ENCODE measurements at places on chromosomes 6 and 20. TPM values are rescaled to one million over a fixed set of nuclear protein-coding genes. Genes with fewer than 3 reads are reported as not detected.

DNA sequence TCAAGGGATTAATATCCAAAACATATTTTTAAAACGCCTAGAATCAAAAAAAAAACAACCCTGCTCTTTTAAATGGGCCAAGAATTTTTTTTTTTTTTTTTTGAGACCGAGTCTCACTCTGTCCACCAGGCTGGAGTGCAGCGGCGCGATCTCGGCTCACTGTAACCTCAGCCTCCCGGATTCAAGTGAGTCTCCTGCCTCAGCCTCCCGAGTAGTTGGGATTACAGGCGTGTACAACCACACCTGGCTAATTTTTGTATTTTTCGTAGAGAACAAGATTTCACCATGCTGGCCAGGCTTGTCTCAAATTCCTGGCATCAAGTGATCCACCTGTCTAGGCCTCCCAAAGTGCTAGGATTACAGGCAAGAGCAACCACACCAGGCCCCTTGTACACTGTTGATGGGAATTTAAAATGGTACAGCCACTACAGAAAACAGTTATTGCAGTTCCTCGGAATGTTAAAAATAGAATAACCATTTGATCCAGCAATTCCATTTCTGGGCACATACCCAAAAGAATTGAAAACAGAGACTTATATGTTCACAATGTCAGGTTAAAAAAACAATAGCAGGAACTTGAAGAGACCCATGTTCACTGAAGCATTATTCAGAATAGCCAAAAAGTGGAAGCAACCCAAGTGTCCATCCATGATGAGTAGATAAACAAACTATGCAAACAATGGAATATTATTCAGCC is 3.1 kb upstream of the MYL9 start:
- H3K27me3 ChIP-seq, result no peaks in the 10 kb centered on the region
- DNase-seq, result no peak
- no peak overlapping the region for H3K4me3 ChIP-seq
- no peaks in the 10 kb centered on the region for H3K4me1 ChIP-seq

DNA sequence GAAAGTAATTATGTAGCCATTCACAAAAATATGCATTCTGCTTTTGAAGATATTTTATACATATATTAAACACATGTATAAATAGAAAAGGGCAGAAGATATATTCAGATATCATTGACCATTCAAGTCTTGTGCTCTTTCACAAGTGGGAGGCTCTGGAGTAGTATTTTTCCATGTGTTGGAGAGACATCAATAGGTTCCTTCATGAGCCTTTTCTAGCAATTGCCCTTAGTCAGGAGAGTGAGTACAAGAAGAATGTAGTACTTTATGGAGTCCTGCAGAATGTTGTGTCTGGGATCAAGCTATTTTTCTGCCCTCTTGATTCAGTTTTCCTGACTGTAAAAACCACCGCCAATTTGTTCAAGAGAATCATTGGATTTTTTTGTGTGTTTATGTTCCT is 117.9 kb downstream of the LRRC1 start:
- H3K27me3 ChIP-seq, result no peaks in the 10 kb centered on the region
- no peaks in the 10 kb centered on the region for H3K36me3 ChIP-seq
- no peak overlapping the region for H3K27ac ChIP-seq
- no peak for DNase-seq
- H3K4me1 ChIP-seq, result no peaks in the 10 kb centered on the region

GRCh38 chr20:17614812-17615644 is 45.2 kb downstream of the DSTN start:
- peaks cover 26% of the 10 kb centered on the region for H3K4me1 ChIP-seq
- DNase-seq, result no peak
- H3K27ac ChIP-seq, result no peak overlapping the region

DNA sequence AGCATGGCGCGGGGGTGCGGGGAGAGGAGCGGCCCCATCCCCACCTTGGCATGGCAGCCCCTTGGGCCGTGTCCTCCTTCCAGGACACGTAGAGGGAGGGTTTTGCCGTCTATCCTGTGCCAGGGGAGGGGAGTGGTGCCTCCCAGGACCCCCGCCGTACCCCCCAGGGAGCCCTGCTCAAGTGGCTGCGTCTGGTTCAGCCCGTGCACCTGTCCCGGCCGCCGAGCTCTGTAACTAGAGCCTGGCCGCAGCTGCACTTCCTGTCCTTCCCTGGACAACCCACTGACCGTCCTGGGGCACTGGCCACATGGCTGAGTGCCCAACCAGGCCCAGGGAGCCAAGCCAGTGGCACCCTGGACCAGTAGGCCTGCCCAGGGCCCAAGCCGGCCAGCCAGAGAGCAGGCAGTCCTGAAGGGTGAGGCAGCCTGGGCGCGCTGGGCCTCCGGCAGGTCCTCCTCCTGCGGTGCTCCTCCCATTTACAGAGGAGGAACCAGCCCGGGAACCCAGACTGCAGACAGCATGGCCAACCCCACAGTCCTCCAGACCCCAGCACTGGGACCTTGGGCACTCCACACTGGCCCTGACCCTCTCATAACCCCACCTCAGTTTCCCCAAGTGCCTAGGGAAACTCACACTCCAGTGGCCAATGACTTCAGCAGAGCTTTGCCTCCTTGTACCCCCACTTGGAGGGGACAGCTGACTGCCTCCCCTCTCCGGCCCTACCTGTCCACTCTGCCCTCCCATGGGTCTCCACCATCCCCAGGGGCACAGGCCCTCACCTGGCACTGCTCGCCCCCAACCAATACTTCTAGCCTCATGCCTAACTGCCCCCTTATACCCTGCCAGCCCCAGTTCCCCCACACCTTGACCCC is 8.7 kb downstream of the LAMA5 start:
- H3K36me3 ChIP-seq, result no peaks in the 10 kb centered on the region
- no peaks in the 10 kb centered on the region for H3K27me3 ChIP-seq
- no peak overlapping the region for H3K4me3 ChIP-seq

DNA sequence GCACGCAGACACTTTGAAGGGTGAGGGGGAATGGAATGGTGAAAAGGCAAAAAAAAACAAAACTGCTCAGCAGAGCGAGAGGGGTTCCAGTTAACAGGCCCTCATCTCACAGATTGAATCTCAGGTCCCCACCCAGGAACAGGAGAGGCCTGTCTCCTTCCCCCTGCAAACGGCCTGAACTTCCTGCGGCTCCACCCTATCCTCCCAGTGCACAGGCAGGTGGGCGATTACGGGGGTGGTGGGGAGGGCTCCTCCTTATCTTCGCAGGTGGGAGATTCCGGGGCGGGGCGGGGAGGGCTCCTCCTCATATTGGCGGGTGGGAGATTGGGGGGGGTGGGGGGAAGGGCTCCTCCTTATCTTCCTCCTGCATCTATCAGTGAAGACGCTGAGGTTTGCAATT is 129.0 kb downstream of the SOX4 start:
- H3K4me1 ChIP-seq, result peaks cover 4% of the 10 kb centered on the region
- no peaks in the 10 kb centered on the region for H3K36me3 ChIP-seq
- no peaks in the 10 kb centered on the region for H3K27me3 ChIP-seq
- no peak overlapping the region for H3K27ac ChIP-seq

DNA sequence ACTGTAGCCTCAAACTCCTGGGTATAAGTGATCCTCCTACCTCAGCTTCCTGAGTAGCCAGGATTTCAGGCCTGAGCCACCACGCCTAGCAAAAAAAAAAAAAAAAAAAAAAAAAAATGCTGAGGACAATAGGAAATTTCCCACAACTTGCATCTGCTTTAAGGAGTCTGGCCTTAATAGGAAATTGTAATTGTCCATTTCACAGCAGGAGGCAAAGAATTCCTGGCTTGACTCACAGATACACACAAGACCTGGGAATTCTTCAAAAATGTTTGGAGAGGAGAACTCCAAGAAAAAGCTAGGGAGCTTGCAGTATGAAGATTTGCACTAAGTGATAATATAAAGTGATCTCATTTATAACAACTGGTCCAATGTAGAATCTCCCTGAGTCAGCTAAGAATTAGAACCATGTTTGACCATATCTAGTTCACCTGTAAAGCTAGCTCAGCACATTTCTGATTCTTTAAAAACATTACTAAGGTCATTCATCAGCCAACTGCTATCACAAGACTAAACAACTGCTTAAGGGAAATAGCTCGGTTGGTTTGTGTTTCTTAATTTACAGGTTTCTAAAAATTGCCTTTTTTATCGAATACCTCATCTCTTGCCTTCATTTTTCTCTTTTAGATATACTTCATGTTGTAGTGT is 80.2 kb upstream of the SLC2A12 start:
- peaks cover 4% of the 10 kb centered on the region for H3K27me3 ChIP-seq
- no peak overlapping the region for H3K27ac ChIP-seq
- H3K4me1 ChIP-seq, result no peaks in the 10 kb centered on the region
- DNase-seq, result no peak

GRCh38 chr6:2579804-2580570 is 170.7 kb downstream of the MYLK4 start:
- H3K27ac ChIP-seq, result no peak overlapping the region
- H3K36me3 ChIP-seq, result no peaks in the 10 kb centered on the region
- H3K4me3 ChIP-seq, result no peak overlapping the region
- H3K27me3 ChIP-seq, result peaks cover 16% of the 10 kb centered on the region

- H3K4me3 ChIP-seq, result no peak overlapping the region
- no peaks in the 10 kb centered on the region for H3K36me3 ChIP-seq
- no peak for DNase-seq
- no peaks in the 10 kb centered on the region for H3K4me1 ChIP-seq
- no peak overlapping the region for H3K27ac ChIP-seq
These were observed 373.4 kb upstream of the NOX3 start for GRCh38 chr6:155828989-155829388.

DNA sequence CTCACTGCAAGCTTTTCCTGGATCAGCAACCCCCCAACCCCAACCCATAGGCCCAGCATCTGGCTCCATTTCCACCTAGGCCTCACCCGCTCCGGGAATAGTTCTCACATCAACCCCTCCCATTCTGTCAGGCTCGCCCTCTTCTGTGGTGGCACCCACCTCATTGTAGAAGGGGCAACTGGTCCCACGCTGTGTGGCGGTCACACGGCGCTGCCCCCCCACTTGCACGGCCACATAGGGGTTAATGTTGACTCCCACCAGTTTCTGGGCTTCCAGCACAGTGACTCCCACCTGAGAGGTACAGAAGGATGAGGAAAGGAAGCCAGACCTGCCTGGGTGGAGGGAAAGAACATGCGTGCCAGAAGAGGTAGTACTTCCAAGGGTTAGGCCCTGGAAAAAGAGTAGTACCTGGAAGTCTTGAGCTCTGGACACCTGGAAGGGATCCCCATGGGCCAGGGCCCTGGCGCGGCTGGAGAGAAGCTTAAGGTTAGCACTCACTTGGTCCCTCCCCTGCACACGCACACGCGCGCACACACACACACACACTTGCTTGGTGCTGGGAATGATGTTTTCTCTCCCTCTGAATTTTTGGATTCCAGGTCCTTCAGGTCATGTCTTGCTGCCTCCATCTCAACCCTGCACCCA is 12.7 kb upstream of the SPAG4 start:
- no peak overlapping the region for H3K27ac ChIP-seq
- H3K4me3 ChIP-seq, result no peak overlapping the region
- H3K4me1 ChIP-seq, result peaks cover 4% of the 10 kb centered on the region
- peaks cover 25% of the 10 kb centered on the region for H3K27me3 ChIP-seq
- no peak for DNase-seq

GRCh38 chr6:135566311-135567068 is 69.0 kb upstream of the AHI1 start:
- H3K27me3 ChIP-seq, result peaks cover 5% of the 10 kb centered on the region
- H3K27ac ChIP-seq, result peak overlapping the region; percentile 15
- peaks cover 8% of the 10 kb centered on the region for H3K36me3 ChIP-seq
- no peak overlapping the region for H3K4me3 ChIP-seq

The ULBP2 gene
- total RNA-seq, result 0.38 TPM

The FITM2 gene
- total RNA-seq, result 2.0 TPM

- DNase-seq, result no peak
- peaks cover 72% of the 10 kb centered on the region for H3K4me1 ChIP-seq
- H3K27ac ChIP-seq, result peak overlapping the region; percentile 84
- H3K4me3 ChIP-seq, result peak overlapping the region; percentile 53
These were observed 37.3 kb downstream of the RREB1 start for GRCh38 chr6:7144872-7145584.

DNA sequence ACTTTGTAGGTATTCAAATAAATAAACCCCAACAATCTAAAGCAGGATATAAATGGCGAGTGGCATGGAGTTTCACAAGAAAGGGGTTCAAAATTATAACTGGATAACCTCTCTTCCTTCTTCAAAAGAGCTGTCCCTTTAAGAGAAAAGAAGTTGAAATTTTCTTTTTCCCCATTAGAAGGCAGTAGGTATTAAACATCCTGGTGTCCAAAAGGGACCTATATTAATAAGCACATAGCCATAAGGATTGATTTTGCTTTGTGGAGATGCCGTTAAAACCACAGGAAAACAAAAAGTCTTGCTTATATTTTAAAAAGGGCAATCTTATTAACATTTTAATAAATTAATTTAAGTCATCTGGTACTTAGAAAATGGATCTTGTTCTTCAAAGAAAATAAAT is 76.5 kb downstream of the LYRM4 start:
- H3K27ac ChIP-seq, result no peak overlapping the region
- no peaks in the 10 kb centered on the region for H3K27me3 ChIP-seq
- no peak overlapping the region for H3K4me3 ChIP-seq
- H3K4me1 ChIP-seq, result peaks cover 7% of the 10 kb centered on the region
- peaks cover 4% of the 10 kb centered on the region for H3K36me3 ChIP-seq

DNA sequence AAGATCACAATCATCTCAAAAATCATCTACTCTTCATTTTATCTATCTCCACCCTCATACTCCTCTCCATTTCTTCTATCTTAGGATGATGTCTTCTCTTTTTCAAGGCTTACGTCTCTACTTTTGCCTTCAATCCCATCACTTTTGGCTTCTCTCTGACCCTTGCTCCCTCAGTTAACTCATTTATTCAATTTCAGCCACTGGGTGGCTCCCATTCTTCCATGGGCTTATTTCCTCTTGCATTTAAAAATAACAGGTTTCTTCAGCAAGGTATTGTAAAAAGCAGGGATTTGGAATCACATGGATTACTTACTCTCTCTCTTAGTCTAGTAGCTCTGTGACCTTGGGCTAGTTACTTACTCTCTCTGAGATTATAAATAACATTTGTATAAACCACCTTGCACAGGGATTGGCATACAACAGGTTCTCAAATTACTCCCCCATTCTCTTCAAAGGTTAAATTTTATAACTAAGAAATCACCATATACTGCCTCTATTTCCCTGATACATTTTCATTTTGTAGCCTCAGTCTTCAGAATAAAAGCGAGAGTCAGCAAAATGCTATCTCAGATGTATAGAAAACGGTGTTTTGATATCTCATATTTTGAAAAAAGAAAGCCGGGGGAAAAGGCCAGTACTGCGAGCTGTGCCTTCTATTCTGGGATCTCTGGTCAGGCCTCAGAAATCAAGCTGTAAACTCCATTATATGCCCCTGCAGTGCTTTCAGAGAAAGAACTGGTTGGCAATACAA is 5.5 kb downstream of the ZSCAN12 start:
- H3K27me3 ChIP-seq, result no peaks in the 10 kb centered on the region
- H3K27ac ChIP-seq, result no peak overlapping the region
- H3K4me3 ChIP-seq, result no peak overlapping the region

GRCh38 chr6:52213127-52213526 is 27.0 kb downstream of the IL17A start:
- H3K36me3 ChIP-seq, result no peaks in the 10 kb centered on the region
- H3K27ac ChIP-seq, result no peak overlapping the region
- no peak overlapping the region for H3K4me3 ChIP-seq
- H3K4me1 ChIP-seq, result peaks cover 5% of the 10 kb centered on the region
- peak; percentile 61 for DNase-seq
- peaks cover 20% of the 10 kb centered on the region for H3K27me3 ChIP-seq

The SERPINB1 gene
- total RNA-seq, result 55.8 TPM

The C6orf58 gene
- total RNA-seq, result not detected

GRCh38 chr6:26536571-26537159 is 1.5 kb upstream of the HMGN4 start:
- peak overlapping the region; percentile 95 for H3K4me3 ChIP-seq
- DNase-seq, result peak; percentile 79
- H3K27ac ChIP-seq, result peak overlapping the region; percentile 99
- peaks cover 29% of the 10 kb centered on the region for H3K36me3 ChIP-seq
- H3K4me1 ChIP-seq, result peaks cover 54% of the 10 kb centered on the region
- peaks cover 1% of the 10 kb centered on the region for H3K27me3 ChIP-seq

Measured in activated CD8-positive, alpha-beta T cell treated with anti-CD3 and anti-CD28 coated beads for 36 hours (primary cell).